ENCODE measurements at places on chromosomes 6 and 20. TPM values are rescaled to one million over a fixed set of nuclear protein-coding genes. Genes with fewer than 3 reads are reported as not detected.

DNA sequence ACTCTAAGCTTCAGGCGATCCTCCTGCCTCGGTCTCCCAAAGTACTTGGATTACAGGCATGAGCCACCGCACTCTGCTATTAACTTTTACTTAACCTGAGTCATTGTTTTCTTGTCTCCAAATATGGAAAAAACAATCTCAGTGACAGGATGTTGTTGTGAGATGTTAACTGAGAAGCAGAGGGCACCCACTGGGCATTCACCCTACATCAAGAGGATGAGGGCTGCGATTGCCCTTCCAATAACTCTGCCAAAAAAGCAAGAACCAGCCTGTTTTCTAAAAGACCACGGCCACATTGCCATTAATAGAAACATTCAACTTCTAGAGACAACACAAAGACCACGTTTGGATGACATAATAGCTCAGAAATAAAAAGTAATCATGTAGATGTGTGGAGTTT is 107.6 kb upstream of the SGK1 start:
- no peak for DNase-seq

GRCh38 chr20:33687993-33688937 is 2.1 kb upstream of the E2F1 start:
- no peak for DNase-seq

- no peak for DNase-seq
Measured at GRCh38 chr6:145070791-145071190, 664.5 kb downstream of the EPM2A start.

The BMP7 gene
- not detected for total RNA-seq

The C20orf141 gene
- total RNA-seq = not detected

All from activated CD8-positive, alpha-beta T cell treated with anti-CD3 and anti-CD28 coated beads, Interleukin-2, amount 10 ng/mL, durations not matched to agents 7 days and 5 days (primary cell).